ENCODE measurements at places on chromosomes 4 and X. TPM values are rescaled to one million over a fixed set of nuclear protein-coding genes. Genes with fewer than 3 reads are reported as not detected.

Gene CLGN
- 76.3 TPM for total RNA-seq

Gene C1QTNF7
- total RNA-seq: 1.7 TPM

Gene PARM1
- total RNA-seq: 58.7 TPM

Gene FGG
- not detected for total RNA-seq

Gene ADGRA3
- 32.5 TPM for total RNA-seq

Gene CXCL1
- total RNA-seq: 1.3 TPM

Gene DUX4
- not detected for total RNA-seq

Gene GSX2
- not detected for total RNA-seq

Gene PDZD4
- total RNA-seq: 2.8 TPM

Gene CTAG1A
- total RNA-seq: not detected

Gene NRK
- 2.1 TPM for total RNA-seq

Gene IL2
- total RNA-seq: not detected

Gene SLC49A3
- 17.3 TPM for total RNA-seq

DNA sequence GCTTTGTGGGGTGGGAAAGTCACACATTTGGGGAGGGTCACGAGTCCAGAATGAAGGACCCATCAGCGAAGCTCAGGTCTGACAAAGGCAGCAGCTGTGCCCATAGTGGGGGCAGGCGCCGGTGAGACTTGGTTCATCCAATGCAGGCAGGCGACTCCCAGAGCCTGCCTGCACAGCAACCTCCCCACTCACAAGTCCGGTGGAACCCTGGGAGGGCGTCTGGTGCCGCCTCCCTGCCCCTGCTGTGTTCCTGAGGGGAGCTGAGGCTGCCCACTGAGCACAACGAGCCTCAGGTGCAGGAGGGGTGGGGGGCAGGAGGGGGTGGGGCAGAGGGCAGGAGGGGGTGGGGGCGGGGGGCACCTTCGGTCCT is 13.7 kb downstream of the LRPAP1 start:
- DNase-seq: no peak

DNA sequence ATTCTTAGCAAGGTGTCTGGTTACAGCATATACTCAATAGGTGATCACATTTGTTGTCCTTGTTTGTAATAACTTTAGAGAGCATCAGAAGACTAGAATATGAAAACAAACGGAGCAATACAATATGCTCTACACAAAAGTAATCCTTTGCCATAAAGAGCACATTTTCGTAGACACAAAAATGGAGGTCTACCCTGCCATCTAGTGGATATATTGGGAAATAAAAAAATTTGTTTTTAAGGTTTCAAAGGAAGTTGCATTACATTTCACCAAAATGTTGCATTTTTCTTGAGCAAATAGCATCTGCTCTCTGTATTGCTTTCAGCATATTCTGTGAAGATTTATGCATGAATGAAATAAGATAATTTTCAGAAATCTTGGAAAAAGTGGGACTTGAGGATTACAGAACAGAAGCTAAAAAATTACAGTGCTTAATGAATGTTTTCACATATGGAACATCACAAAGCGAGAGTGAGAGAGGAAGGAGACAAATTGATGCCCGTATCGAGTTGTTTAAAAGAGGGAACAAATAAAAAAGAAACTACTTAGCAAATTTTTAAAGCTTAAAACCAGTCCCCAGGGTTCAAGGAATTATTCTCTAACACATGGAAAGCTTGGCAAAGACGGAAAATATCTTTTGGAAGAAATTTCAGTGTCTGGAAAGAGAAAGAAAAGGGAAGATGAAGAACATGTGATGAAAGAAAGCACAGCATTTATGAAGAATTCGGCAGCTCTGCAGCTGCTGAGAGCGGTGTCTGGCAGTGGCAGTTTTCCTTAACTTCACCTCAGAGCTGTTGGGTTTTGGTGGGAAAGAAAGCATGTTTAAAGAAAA is 390.1 kb downstream of the ANKRD50 start:
- DNase-seq: no peak

GRCh38 chr4:137393044-137393443 is 139.2 kb downstream of the PCDH18 start:
- DNase-seq: no peak

- no peak for DNase-seq
These were observed 82.6 kb downstream of the SCD5 start for GRCh38 chr4:82715731-82716617.

DNA sequence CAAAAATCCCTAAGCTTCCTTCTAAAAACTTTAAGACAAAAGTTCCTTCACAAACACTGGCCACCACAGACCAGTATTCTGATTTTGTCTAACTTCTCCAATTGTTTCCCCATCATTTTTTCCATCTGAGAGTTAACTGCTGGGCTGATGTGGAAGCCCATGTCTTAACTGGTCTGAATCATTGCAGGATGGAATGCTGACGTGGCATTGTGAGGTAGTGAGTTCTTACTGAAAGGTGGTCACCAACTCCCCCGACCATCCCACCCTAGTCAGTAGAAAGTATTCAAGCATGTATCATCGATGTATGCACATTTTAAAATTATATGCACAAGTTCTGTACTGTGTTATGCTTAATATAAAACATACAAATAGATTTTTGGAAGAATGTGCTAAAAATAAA is 99.1 kb upstream of the SMIM10 start:
- DNase-seq: no peak

DNA sequence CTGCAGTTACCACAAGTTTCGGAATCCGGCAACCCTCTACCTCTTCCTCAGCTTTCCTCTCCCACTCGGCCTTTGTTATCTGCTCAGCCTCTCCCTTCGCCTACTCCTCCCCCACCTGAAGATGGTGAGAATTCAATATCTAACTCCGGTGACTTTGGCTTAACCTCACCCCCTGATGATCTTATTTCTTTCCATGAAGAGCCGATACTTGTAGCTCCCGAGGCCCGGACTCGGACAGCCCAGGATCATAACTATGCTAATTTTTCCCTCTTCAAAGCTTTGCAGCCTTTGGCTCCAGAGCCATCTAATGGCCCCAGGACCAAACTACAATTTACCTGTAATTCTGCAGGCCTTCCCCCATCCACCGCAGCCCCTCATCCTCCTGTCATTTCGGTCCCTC is 32.0 kb upstream of the MGST2 start:
- DNase-seq: no peak

GRCh38 chrX:39507034-39507433 is 590.7 kb downstream of the BCOR start:
- no peak for DNase-seq

GRCh38 chr4:48787056-48787455 is 7.0 kb upstream of the FRYL start:
- DNase-seq: no peak

DNA sequence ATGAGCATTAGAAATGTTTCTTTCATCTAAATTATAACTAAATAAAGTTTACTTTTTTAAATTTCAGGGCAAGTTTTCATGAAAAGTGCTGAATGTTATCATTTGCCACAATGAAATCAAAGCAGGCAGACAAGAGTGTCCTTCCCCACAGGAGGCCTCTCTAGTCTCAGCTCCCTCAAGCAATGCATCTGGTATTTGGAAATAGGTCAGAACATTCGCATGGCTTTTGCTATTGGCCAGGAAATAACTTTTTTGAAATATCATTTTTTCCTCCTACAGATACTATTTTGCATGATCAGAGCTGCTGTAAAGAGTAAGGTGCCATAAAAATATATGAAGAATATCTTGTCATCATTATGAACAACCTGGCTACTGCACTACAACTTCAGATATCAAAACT is 41.1 kb downstream of the MAD2L1 start:
- no peak for DNase-seq

DNA sequence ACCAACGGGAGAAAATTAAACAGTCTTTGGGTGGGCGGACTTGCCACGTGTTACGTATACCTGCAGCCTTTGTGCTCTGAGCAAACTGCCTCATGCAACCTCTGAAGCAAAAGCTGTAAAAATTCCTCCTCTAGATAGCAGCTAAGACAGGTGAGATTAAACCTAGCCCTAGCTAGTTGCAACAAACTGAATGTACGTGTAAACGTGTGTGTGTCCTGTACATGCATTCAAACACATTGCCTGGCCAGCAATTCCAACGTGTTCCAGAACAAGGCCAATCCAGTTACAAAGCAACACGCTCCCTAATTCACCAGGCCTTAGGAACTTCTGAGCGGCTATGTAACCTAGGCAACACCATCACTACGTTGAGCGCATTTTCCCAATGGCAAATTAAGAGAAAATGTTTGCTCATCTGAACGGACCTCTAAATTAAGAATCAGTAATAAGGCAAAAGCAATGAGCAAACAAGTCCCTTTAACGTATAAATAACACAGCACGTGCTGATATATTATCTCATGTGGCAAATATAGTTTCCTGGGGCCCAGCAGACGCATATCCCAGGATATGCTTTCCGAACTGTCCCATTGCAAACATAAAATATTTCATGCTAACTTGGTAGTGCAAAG is 792 bp downstream of the PPID start:
- no peak for DNase-seq

DNA sequence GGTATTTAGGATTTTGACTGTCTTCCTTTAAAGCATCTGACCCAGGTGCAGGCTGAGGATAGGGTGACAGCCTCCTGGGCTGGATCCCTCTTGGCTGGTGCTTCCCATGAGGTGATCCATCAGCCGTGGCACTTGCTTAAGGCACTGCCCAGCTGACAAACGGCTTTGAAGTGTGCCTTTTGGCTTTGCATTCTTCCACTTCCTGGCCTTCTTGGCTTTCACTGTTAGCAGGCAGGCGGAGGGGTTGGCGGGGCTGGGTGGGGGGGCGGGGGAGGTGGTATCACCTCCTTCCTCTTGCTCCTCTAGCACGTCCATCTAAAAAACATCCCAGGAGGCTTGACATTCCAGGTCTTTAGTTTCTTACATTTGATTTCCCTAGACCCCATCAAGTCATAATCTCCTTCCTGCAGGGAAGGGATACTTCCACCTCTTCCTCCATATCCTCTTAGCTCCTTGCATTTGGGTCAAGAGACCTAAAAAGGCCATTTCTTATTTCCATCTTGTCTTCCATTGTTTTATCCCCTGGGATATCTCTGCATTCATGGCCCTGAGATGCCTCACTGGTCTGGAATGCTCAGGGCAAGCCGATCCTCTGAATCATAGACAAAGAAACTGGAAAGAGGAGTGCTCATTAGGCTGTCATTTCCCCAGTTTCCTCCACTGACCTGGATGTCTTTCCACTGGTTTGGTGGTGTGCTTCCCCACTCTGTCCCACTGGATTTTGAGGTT is 11.3 kb upstream of the APLN start:
- DNase-seq: no peak

DNA sequence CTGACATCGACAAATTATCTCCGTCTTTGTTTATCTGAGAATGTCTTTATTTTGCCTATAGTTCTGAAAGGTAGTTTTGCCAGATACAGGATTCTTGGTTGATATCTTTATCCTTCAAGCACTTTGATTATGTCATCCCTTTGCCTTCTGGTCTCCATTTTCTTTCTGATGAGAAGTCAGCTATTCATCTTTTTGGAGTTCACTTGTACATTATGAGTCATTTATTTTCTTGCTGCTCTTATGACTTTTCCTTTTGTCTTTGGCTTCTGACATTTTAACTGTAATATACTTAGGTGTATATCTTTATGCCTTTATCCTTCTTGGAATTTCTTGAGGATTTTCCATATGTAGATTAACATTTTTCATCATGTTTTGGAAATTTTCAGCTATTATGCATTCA is 51.4 kb downstream of the SHROOM4 start:
- no peak for DNase-seq

DNA sequence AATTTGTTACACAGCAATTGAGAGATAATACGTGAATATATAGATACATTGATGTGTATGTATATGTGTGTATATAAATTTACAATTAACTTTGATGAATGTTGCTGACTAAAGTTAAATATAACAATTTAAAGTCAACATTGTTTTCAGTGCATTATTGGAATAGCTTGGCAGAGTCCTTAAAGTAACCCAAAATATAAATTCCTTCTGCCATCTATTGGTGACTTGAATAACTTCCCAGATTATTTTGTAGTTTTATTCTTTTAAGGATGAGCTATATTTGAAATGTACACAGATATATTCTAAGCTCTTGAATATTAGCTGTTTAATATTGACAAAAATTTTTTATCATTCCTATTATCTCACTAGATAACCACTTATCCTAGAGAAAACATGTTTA is 298.2 kb upstream of the FSTL5 start:
- no peak for DNase-seq

DNA sequence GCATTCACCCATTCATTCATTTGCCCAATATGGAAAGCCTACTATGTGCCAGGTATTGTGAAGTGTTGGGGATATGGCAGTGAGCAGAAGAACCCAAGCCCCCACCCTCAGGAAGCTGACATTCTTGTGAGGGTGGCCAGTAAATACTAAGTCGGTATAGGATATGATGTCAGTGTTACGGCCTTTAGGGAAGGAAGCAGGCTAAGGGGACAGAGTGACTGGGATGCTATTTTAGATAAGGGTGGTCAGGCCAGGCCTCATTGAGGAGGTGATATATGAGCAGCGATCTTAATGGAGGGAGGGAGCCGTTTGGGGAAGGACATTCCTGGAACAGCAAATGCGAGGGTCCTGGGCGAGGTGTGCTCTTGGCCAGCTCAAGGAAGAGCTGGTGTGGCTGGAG is 2.0 kb downstream of the ATP6AP1 start:
- no peak for DNase-seq

- no peak for DNase-seq
These were observed 83.6 kb downstream of the NBDY start for GRCh38 chrX:56812515-56813105.

GRCh38 chrX:38941675-38942074 is 140.4 kb downstream of the MID1IP1 start:
- DNase-seq: no peak

DNA sequence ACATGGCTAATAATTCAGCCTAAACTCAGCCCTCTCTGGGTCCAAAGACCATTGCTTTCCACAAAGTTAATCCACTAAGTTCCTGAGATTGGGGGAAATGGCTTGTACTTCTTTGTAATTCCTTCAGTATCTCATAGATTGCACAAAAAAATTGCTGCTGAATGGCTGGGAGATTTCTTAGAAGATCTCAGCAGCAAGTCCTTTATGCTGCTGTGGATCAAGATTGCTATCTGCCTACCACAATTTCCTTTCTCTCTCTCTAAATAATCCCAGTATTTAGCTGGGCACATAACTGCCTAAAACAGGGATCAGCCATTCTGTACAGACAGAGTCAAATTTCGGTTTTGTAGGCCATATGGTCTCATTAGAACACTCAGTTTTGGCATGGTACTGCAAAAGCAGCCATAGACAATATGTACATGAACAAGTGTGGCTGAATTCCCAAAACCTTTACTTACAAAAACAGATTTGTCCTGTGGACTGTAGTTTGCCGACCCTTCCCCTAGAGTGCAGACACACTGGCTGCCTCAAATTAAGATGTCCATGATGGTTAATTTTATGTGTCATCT is 18.5 kb upstream of the HOPX start:
- DNase-seq: no peak

DNA sequence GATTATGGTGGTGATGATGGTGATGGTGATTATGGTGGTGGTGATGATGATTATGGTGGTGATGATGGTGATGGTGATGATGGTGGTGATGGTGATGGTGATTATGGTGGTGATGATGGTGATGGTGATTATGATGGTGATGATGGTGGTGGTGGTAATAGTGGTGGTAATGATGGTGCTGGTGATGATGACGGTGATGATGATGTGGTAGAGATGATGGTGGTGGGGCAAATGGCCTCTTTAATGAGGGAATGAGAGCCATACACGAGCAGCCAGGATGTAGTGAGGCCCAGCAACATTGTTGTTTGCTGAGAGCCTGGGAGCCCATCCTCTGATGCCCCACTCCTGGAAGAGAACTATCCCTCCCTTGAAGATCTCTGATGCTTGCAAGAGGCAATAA is 29.0 kb downstream of the HMX1 start:
- DNase-seq: no peak
